Mesothelial cell of epicardium (in vitro differentiated cells): ENCODE measurements at places on chromosomes 3 and 15. TPM values are rescaled to one million over a fixed set of nuclear protein-coding genes. Genes with fewer than 3 reads are reported as not detected.

CLEC3B gene
- total RNA-seq = 0.60 to 1.2 TPM (median 0.66 TPM) in 3 replicates

SCG3 gene
- not detected in 3 replicates for total RNA-seq

GOLGA8S gene
- 0.47 to 0.50 TPM (median 0.47 TPM) in 3 replicates for total RNA-seq

BOC gene
- 76.1 to 85.3 TPM (median 79.3 TPM) in 3 replicates for total RNA-seq

RNU5B-1 gene
- total RNA-seq = 16.2 to 27.9 TPM (median 19.7 TPM) in 3 replicates

TERC gene
- 4.7 to 11.8 TPM (median 6.5 TPM) in 3 replicates for total RNA-seq

DNA sequence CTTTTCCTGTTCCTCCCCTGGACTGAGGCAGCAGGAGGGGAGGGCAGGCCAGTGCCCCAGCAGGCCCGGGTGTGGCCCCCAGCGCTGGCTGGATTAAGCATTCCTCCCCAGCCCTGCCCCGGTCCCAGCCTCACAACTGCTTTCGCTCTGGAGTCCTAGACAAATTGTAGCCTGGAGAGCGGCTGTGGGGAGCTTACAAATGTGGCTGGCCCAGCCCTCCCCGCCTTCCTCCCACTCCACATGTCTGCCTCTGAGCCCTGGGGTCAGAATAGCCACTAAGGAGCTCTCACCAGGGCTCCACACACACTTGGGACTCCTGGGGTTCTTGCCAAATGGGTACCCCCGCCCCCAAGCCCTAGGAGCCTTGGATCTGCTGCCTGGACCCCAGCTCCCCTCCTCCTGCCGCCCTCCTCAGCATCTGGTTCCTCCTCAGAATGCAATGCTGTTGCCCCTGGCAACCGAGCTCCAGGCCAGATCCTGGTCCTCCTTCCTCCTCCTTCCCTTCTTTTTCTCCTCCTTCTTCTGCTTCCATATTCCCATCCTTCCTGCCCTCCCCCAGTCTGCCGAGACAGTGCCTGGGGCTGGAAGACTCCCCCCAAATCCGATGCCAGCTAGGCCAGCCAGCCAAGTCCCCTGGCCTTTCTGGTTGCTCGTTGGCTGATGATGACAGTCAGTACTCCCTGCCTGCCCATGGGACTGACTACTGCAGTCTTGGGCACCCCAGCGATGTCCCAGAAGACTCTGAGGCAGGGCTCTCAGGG is 91.1 kb downstream of the LINGO1 start:
- no peak for DNase-seq

- DNase-seq = no peak
These were observed 2.4 kb downstream of the ANKRD63 start for GRCh38 chr15:40280260-40281056.

GRCh38 chr3:138408751-138409570 is 25.5 kb upstream of the ESYT3 start:
- no peak for DNase-seq

DNA sequence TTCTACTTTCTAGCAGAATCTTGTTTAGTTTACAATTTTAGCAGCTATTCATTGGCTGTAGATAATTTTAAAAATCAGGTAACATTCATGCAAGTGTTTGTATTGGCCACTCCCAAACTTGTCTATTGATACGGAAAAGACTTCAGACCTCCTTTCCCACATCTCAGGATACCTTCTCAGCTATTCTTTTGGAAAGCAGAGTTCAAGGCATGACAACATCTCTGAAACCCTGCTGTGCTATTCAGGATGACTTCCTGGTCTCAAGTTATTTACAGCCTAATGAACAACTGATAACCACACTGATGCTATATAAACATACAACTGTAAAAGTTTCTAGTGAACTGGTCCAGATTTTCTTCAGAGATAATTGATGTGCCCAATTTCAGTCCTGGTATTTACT is 55.8 kb downstream of the DZIP3 start:
- DNase-seq = no peak

- no peak for DNase-seq
These were observed 150.8 kb upstream of the KCNMB2 start for GRCh38 chr3:178385280-178385952.

DNA sequence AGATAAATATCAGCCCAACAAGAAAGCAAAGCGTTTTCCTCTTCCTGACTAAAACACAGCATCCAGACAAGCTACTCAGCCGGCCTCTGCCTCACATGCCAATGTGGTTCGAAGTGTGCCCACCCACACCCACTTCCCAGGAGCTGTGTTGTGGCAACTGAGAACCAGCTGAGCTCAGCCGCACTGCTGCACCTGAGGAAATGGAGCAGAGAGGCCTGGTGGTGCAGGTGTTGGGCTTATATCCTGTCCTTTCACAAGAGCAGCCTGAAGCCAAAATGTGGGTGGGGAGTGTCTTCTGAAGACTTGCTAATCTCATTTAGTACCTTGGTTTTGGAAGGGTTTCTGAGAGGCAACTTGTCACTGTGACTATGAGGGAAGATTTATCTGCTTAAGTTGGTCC is 23.0 kb upstream of the RETNLB start:
- no peak for DNase-seq

GRCh38 chr3:23876923-23877322 is 39.9 kb downstream of the NKIRAS1 start:
- no peak for DNase-seq

DNA sequence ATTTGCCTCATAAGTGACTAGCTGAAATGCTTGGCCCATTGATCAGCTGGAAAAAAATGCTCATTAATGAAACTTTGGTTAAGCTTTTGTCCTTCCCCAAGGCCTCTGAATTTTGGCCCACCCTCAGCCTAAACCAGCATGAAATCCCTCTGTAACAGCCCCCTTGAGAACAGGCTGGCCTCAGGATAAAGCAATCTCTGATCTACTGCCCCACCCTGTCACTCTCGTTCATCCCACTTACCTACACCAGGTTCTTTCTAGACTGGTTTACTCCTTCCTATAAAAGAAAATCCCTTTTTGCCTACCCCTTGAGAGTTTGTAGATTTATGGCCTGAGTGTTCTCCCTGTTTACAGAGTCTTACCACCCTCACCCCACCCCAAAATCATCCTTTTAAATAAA is 3.4 kb upstream of the AEN start:
- no peak for DNase-seq

DNA sequence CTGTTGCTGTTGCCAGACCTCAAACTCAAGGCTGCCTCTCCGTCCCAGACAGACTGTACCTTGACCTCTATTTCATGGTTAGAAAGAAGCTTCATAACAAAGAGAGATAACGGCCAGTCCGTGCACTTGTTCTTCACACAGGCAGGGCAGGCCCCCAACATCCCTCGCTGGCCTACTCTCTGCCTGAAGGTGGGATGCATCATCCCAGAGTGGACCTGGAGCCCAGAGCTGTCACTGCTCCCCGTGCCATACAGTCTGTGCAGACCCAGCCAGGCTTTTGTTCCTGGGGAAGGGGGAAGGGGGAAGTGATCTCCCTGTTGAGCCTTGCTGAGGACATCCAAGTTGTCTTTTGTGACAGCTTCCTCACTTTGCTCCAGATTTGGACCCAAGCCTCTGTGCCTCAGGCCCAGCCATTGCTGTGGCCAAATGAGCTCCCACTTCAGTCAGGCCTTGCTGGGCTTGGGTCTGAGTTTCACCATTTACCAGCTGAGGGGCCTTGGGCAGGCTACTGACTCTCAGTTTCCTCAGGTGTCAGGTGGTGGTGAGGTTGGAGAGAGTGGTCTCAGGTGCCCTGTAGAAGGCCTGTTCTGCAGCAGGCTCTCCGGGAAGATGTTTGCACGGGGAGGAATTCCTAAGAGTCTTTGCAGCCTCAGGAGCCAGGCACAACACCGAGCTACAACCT is 141.6 kb downstream of the DNAJB8 start:
- peak; percentile 27 for DNase-seq

DNA sequence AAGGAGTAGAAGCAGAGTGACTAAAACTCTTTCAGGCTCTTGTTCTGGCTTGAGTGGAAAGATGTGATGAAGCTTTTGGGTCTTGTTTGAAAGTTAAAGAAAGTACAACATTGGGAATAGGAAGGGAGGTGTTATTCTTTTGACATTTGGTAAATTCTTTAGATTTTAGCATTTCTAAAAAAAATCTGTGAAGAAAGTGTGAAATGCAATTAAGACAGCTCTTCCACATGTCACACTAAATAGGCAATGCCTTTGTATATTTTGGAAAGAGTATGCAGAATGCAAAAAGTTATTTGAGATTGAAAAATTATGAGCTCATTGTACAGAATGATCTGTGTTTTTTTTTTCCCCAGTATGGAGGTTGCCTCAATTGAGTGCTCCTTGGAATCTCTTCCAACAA is 532.2 kb upstream of the DPPA4 start:
- DNase-seq = no peak

DNA sequence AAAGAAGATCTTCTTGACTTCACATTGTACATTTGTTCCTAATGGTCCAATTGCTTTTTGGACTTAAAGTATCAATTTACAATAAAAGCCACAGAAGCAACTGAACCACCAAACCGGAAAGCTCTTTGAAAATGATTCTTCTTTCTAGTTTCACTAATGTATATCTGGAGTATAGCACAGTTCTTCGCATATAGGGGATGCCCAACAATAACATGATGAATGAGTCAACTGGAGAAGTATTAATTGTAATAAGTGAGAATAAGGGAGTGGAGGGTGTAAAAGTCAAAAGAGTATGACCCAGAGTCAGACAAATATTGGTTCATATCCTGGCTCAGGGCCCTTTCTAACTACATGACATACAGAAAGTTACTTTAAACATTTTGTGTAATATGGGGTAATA is 425.2 kb downstream of the ZBTB20 start:
- DNase-seq = no peak

GRCh38 chr3:191094057-191094845 is 104.8 kb upstream of the OSTN start:
- DNase-seq = no peak

GRCh38 chr3:124118397-124118796 is 126.5 kb upstream of the ROPN1 start:
- no peak for DNase-seq

DNA sequence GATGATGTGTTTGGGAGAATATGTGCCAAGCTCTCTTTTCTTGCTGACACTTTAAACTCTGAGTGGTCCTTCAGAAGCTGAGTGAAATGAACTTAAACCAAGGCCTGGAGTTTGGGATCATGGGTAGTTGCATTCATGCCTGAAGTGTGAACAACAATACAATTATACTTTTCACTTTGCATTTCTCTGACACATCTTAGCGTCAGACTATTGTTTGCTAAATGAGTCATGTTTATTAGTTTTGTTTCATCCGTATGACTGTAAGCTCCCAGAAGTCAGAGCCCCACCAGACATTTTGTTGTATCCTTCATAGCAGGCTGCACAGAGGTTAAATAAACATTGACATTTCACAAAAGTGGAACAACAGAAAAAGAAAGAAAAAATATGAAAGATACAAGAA is 542.6 kb downstream of the TUSC7 start:
- no peak for DNase-seq

DNA sequence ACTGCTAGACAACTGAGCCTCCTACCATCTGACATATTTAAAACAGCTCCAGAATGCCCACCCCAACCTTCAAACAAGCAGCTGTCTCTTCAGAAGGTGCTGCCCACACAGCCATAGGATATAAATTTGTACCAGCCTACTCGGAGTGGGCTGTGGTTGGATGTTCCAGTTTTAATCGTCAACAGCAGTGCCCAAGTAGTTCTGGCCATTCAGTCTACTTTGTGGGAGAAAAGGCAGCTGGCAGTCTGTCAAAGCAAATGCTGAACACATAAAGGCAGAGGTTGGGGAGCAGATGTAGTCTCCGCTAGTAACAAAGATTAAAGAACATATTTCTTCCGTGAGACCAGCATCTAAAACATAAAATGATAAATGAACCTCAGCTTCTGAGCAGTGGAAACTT is 15.9 kb upstream of the ERC2 start:
- no peak for DNase-seq

- DNase-seq = no peak
These were observed 46.5 kb downstream of the GUCA1C start for GRCh38 chr3:108907194-108907593.

- no peak for DNase-seq
These were observed 11.8 kb upstream of the RIOX2 start for GRCh38 chr3:97983933-97984491.

DNA sequence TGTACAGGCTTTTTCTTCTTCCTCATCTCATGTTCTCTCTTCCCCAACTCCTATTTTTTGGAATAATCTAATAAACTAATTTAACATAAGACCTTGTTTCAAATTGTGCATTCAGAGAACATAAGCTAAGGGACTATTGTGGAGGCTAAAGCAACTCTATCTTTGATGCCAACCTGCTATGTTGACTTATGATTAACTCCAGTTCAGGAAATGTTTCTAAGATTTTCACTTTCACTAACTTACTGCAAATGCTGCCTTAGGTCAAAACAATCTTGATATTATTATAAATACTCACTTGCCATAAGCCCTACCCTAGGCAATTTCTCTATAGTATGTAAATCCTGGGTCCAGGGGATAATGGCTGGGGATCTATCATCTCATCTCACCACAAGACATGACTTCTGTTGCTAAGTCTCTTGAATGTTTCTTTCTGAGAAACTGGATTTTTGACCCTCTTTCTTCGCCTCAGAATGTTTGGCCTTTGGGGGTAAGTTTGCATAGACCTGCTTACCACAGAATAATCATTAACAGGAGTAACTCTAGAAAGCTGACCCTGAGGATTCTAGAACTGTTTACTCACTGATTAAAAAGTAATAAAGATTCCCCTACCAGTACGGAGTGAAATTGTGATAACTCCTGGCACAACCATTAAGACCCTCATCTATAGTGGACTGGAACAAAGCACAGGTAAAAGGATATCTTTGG is 768.1 kb downstream of the GBE1 start:
- DNase-seq = no peak

- no peak for DNase-seq
These were observed 801 bp downstream of the ARHGAP31 start for GRCh38 chr3:119294696-119295671.

- DNase-seq = no peak
These were observed 760.4 kb downstream of the NTRK3 start for GRCh38 chr15:87496109-87496508.

DNA sequence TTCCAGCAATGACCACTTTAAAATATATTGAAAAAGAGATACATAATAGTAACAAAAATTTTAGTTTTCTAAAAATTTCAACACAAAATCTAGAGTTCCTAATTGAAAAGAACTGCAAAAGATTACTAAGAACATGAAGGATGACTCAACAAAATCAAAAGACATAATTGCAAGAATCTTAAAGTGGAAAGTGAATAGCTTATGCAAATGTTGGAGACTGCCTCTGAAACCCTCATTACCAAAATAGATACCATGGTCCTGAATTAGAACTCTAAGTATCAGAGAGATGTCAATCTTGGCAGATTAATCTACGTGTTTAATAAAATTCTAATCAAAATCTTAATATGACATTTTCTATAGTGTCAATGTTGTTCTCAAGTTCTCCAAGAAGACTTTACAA is 60.7 kb upstream of the SGO1 start:
- DNase-seq = no peak

- no peak for DNase-seq
These were observed 13.8 kb downstream of the NBEAL2 start for GRCh38 chr3:46993292-46993691.

- no peak for DNase-seq
These were observed 42.9 kb downstream of the PML start for GRCh38 chr15:74037171-74038117.
